Left colon (tissue), 2 donors: ENCODE measurements at places on chromosomes 11 and 22. TPM values are rescaled to one million over a fixed set of nuclear protein-coding genes. Genes with fewer than 3 reads are reported as not detected.

Gene OR8G1
- total RNA-seq: not detected

GRCh38 chr11:109423466-109424190, 1.6 kb downstream of the C11orf87 start:
- no peak for DNase-seq

Gene TRIOBP
- total RNA-seq: 87.2 TPM

- no peak for DNase-seq
Measured at GRCh38 chr11:88360141-88360540, 22.6 kb upstream of the CTSC start.

Gene CHKA
- total RNA-seq: 87.4 TPM
